ELF-1 (cell line): ENCODE measurements at places on chromosomes 16 and 17.

- DNase-seq = no peak
Measured at GRCh38 chr16:70701036-70701435, 15.2 kb upstream of the MTSS2 start.

DNA sequence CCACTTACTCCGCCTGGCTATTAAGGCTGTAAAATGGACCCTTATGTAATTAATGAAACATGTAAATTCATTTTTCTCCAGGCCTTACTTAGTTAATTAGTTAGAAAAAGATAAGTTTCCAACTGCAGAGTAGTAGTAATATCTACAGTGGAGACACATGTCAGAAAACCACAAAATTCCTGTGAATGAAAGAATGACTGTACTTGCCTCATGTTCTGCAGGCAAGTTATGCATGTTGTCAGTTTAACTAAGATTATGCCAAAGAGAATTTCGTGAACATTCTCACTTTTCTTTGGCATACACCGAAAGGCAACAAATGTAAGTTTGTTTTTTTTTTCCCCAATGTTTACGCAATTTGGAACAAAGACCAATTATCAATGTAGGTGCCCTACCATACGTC is 16.8 kb upstream of the CCL1 start:
- DNase-seq = no peak

DNA sequence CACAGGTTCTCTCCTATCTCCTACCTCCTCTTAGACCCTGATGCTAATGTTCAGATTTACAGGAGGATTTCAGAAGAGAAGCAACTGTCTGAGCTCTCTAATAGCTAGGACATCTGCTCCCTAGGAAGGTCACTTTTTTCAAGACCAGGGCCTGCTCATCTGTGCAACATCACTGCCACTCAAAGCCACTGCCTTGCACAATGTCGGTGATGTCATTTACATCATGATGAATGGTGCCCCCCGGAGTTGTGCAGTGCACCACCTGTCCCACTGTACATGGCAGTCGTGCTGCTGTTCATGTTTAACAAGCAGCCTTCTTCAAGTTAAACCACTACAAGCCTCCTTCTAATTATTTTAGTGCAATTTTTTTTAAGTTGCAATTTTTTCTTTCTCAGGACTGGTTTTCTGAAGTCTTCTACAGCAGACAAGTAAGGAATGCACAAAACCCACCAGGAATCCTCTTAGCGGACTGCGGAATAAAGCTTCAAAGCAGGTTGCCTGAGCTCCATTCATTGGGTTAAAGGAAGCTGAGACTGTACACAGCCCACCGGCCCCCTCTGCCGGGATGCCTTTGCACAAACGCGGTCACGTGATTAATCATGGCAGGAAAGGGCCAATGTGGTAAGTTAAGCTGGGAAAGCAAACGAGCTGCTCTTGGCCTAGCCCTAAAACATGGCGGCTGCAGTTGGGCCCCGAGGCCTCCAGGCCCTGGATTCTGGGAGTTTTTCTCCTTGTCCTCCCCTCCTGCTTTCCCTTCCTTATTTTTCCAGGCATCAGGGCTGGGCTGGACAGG is 74.1 kb downstream of the MYH11 start:
- peak; percentile 70 for DNase-seq

DNA sequence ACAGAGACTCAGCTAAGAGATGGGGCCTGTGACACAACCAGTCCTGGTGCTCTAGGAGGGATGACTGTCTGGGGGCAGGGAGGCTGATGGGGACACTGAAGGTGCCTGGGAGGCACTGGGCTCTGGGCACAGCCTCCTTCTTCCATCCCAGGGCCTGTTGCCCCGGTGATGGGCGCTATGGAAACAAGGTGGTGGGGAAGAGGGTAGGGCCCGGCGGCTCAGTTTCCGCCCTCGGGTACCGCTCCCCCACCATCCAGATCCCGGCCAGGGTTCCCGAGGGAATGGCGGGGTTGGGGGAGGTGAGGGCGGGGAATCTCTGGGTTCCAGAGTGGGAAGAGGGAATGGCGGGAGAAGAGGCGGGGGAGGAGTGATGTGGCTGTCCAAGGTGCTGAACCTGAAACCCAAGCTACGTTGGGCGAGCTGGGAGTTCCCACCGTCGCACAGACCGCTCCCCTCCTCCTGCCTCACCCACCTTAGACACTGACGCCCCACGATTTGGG is 981 bp downstream of the KCNH4 start:
- peak; percentile 83 for DNase-seq

DNA sequence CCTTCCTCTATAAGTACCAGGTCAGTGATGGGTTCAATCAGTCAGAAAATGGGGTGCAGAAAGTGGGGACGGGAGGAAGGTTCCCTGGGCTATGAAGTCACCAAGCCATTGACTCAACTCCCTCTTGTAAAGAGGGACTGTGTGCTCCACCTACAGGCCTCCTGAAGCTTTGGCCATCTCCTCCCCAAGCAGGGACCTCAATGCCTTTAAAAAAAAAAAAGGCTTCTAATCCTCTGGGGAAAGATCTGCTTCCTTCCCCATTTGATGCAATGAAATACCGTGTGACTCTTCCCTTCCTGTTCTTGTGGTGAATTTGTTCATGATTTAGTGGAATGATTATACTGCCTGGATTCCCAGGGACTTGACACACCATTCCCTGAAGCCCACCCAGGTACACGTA is 30.8 kb downstream of the VWA3A start:
- no peak for DNase-seq

- DNase-seq = no peak
Measured at GRCh38 chr17:29103341-29103740, 60.4 kb downstream of the PIPOX start.

- DNase-seq = no peak
Measured at GRCh38 chr17:58818654-58819053, 63.0 kb downstream of the PPM1E start.
